ENCODE measurements at places on chromosomes 5 and 9.

- DNase-seq: no peak
Observed at GRCh38 chr9:108300306-108301287, 555.2 kb downstream of the ACTL7B start.

- no peak for DNase-seq
Observed at GRCh38 chr5:176542596-176543427, 5.6 kb upstream of the RNF44 start.

- no peak for DNase-seq
Observed at GRCh38 chr5:52134013-52134650, 653.6 kb upstream of the ITGA1 start.

- DNase-seq: no peak
Observed at GRCh38 chr5:80676706-80677105, 21.9 kb upstream of the DHFR start.

DNA sequence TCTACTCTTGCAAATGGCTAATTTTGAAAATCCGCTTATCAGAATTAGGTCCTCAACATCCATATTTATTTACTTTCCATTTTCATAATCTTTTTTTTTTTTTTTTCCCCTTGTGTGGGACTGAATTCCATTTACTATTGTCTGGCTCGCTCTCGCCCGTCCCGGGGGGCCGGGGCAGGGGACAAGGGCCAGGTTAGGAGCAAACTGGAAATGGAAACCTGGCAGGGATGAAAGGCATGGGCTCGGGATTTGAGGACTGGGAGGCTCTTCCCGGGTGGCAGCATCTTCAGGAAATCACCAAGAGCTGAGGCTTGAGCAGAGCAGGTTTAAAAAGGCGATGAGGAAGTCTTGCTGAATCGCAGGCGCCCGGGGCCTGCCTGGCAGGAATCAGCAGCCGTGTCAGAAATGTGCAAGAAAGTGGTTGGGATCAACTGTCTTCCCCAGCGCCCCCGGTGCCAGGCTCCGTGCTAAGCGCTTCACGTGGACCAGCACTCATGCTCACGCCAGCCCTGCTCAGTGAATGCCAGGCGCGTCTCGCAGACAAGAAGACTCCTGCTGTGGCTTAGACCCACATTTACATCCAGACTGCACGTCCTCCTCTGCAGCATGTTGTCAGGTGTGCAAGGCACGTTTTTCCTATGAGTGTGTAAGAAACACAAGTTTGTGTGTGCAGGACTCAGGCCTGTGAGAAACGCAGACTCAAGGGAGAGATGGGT, 66.3 kb upstream of the UNC5A start:
- no peak for DNase-seq

DNA sequence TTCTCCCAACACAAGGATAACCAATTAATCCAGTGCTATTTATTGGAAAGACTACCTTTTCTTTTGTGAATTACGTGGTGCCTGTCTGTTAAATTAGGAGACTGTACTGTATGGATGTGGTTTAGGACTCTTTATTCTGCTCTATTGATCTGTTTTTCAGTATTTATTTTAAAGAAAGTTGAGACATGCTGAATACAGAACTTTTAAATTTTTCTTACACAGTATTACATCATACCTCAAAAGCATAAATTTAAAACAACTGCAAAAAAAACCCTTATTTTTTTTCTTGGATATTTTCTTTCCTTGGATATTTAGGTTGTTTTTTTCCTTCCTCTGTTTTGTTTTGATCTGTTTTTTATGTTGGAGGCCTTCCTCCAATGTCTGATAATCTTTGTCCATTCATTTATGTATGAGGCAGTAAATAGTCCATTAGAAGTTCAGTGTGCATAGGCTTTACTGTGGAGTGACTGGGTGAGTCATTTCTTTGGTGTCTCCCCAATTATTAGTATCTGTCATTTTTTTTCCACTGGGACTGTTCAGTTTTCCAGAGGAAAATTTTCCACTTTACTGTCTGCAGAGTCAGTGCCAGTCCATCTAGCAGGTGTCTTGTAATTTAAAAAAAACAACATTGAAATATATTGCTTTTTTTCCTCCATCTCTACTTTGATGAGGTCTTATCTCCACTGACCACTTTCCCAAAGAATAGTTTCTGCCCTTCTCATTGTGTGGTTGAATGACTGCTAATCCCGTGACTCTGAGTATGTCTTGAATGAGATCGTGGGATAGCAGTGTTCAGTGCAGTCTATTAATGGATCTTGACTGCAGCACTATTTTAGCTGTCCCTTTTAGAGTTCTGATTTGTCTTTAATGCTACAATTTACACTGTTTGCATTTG, 15.2 kb downstream of the CYSTM1 start:
- no peak for DNase-seq

GRCh38 chr9:123395276-123395688, 39.3 kb downstream of the CRB2 start:
- DNase-seq: no peak

GRCh38 chr9:120331913-120332312, 248.1 kb downstream of the CDK5RAP2 start:
- no peak for DNase-seq

GRCh38 chr5:5572976-5573797, 150.7 kb downstream of the ICE1 start:
- DNase-seq: no peak

DNA sequence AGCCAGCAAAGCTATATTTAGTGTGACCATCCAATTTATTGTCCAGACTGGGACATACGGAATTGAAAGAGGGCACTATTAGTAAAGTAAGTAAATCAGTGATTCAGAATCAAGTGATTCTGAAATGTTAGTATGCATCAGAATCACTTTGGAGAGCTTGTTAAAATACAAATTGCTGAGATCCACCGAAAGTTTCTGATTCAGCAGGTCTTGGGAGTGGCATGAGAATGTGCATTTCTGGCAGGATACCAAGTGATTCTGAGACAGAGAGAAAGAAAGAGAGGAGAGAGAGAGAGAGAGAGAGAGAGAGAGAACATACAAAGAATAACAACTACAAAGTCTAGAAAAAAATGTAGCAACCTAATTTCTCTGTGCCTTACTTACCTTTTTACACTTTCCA, 65.4 kb upstream of the ASTN2 start:
- no peak for DNase-seq

- no peak for DNase-seq
Observed at GRCh38 chr9:123470121-123470782, 114.3 kb downstream of the CRB2 start.

GRCh38 chr5:39225405-39226099, 6.2 kb upstream of the FYB1 start:
- no peak for DNase-seq

- DNase-seq: no peak
Observed at GRCh38 chr9:68947015-68947414, 66.9 kb downstream of the PRKACG start.

- DNase-seq: no peak
Observed at GRCh38 chr9:121835587-121836365, 184.3 kb downstream of the DAB2IP start.

- no peak for DNase-seq
Observed at GRCh38 chr5:171610686-171611085, 174.9 kb upstream of the SMIM23 start.

GRCh38 chr9:96599298-96599697, 20.3 kb downstream of the CDC14B start:
- DNase-seq: no peak

- DNase-seq: no peak
Observed at GRCh38 chr5:123814801-123815470, 303.0 kb downstream of the CSNK1G3 start.

GRCh38 chr9:115606838-115607237, 488.9 kb upstream of the TNC start:
- no peak for DNase-seq

DNA sequence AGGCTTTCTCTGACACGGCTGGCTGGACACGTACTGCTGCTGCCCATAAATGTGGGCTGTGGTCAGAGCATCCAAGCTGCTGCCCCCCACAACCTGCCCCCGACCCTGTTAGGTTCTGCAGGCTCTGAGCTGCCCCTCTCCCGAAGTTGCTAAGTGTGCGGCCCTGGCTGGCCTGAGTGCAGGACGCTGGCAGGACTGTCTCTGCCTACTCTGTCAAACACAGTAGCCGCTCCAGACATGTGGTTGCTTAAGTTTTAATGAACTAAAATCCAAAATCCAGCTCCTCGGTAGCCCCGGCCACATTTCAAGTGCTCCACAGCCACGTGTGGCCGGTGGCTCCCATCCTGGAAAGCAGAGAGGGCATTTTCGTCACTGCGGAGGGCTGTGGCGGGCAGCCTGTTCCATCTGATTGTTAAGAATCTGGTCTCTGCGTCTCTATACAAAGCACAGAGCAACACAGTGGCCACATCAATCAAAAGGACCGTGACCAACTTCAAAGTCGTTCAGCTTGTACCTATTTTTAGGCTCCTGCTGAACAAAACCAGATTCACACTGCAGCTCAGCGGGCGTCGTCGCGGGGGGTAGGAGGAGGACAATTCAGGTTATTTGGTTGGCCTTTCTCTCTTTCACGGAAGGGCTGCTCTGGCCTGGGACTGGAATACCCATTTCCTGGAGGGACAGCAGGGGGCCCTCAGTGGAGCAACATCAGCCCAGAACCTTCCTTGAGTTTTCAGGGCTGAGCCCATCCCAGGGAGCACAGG, 68.9 kb downstream of the PTCH1 start:
- DNase-seq: no peak

DNA sequence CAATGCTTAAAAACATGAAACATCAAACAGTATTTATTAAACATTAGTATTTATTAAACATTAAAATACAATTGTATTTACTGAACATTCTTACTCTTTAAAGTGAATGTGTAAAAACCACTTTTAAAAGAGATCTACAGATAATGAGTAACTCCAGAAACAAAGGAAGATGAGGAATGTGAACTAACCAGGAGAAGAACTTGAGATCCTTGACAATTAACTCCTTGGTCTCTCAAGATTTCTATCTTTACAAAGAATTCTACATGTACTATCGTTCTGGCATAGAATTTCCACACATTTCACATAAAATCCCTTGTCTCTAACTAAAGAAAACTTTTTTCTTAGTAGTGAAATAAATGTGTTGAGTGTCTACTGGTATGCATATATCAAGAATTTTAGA, 28.7 kb upstream of the IFNE start:
- DNase-seq: no peak
